ENCODE measurements at places on chromosomes 11 and 22. TPM values are rescaled to one million over a fixed set of nuclear protein-coding genes. Genes with fewer than 3 reads are reported as not detected.

DNA sequence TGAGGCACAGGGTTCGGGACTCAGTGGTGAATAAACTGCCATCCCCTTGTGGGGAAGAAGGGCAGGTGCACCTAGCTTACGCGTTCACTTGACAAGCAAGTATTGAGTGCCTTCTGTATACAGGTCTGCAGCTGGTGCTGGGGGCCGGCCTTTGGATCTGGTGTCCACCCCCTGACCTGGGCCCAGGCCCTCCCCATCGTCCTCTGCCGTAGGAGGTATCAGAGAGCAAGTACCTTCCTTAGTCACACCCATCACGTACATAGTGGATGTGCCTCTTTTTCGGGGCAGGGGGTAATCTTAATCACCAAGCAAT, 53.3 kb downstream of the SMIM38 start:
- DNase-seq: no peak

DNA sequence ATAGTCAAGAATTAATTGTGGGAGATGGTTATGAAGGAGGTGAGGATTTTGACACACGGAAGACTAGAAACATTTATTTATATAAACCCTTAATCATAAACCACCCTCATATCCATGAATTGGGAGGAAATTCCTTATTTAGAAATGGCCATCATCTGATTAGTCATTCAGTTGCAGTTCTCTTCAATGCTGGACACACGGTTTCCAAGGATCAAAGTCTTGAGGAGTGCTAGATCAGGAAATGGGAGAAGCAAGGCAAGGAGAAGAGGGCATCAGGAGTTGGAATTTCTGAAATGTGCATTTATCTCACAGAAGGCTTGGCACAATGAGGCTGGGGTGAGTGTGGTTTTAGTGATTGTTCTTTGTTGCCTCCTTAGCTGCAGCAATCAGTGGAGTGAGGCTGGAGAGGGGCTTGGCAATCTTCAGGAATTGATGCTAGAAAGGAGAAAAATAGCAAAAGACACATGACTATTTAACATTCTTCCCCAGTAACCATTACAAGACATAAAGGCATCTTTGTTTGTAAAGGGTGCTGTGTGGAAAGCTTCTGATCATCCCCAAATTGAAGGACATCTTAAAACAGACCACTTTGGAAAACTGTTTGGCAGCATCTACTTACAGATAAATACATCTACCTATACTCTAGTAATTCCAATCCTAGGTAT, 21.6 kb upstream of the GDPD4 start:
- no peak for DNase-seq

DNA sequence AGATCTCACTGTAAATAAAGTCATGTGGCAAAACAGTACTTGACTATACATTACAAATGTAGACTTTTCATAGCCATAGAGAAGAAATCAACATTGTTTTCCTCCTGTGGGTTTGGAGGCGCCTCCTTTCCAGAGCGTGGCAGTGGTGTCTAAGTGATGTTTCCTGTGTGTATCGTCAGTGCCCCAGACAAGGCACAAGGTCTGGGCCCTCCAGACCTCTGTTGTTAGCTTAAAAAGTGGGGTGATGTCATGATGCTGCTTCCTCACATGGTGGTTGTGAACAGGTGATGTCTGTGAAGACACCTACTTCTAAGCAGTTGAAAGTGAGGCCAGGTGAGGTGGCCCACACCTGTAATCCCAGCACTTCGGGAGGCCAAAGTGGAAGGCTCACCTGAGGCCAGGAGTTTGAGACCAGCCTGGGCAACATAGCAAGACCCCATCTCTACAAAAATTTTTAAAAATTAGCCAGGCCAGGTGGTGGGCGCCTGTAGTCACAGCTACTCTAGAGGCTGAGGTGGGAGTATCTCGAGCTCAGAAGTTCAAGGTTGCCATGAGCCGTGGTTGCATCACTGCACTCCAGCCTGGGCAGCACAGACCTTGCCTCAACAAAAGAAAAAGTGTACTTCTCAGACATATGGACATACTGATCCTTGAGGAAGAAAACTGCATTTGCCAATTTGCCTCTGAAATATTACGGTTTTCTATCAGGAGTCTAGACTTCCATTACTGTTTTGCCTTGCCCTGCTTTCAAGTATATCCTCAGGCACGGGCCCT, 15.7 kb downstream of the NUP50 start:
- no peak for DNase-seq

DNA sequence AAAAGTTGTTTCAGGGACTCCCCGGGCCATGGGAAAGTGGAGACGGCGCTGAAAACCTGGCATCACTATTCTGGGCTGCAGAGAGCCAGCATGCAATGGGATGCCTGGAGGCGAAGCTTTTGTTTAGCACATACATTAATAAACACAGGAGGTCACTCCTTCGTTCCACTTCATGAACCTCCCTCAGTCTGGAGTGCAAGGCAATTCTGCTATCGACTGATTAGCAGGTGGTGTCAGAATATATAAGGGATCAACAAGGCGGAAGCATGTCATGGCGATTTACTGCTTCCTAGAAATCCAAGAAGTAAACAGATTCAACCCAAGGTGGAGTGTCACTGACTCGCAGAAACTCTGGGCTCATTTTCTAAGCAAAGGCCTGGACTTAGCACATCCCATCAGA, 45.4 kb upstream of the MN1 start:
- no peak for DNase-seq

Gene SHISAL1
- total RNA-seq: 5.1 TPM

GRCh38 chr11:16632295-16633200, 105.9 kb upstream of the C11orf58 start:
- DNase-seq: no peak

Data from urinary bladder (tissue), 4 donors.